Fibroblast of skin of abdomen (primary cell): ENCODE measurements at places on chromosomes 1 and 21.
A peak's percentile ranks its signal among the peaks of the same experiment; 100 is the strongest.

GRCh38 chr1:63640633-63641567, 47.7 kb downstream of the PGM1 start:
- no peak for DNase-seq

DNA sequence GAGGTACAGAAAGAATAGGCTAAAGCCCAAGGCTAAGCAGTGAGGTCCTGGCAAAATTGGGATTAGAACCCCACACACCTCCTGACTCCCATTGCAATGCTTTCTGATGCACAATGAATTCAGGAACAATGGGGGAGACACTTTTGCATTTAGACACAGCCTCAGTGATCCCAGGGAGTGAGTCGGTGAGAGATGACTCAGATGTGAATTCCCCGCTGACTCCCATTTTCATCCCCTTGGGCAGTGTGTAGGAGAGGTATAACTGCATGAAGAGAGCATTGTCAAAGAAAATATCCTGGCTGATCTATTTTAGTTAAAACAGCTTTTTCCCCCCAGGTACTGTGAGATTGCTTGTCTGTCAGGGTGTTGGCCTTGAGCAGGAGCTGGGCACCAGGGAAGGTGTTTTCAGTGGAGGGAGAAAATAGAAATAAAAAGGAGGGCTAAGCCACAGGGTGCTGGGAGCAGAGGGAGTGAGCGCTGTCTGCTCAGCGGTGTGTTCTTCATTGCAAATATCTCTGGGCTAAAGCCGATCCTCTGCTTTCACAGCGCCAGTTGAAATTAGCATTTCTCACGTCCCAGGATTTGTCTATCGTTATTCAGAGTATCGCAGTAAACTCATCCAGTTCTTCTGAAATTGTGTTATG, 247.7 kb upstream of the PTBP2 start:
- DNase-seq, result peak; percentile 64

- peak; percentile 94 for DNase-seq
These were observed 193.5 kb downstream of the PAPPA2 start for GRCh38 chr1:176656257-176656995.

DNA sequence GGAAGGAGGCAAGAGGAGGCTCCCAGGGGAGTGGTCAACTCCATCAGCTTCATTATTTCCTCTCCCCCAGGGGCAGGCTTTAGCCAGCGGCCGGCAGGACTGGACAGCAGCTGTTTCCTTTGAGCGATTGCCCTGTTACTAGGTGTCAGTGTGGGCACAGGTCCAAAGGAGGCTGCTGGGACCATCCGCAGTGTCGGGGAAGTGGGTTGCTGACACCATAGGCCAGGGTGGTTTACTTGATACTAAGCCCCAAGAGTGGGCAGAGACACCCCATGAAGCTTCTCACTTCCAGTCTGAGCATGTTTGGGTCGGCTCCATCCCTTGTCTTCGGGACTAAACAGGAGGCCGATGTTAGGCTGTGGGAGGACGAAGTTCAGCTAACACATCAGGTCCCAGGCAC, 63.6 kb downstream of the KAZN start:
- DNase-seq, result no peak

GRCh38 chr1:90192408-90192807, 197.5 kb downstream of the ZNF326 start:
- DNase-seq, result no peak

DNA sequence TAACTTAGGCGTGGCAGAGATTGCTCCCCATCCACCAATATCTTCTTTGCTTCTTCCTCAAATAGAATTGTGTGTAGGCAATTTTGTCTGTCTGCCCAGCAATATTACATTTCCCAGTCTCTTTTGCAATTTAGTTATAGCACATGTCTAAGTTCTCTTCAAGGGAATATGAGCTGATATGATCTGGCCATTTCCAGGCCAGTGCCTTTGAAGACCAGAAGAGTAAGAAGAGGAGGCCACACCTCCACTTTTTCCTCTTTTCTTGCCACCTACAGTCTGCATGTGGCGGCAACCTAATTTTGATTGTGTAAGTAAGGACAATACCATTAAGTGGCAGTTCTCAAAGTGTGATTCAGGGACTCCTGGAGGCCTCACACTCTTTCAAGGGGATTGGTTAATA, 6.3 kb upstream of the RSBN1 start:
- no peak for DNase-seq

- DNase-seq, result peak; percentile 76
These were observed 3.2 kb upstream of the RXFP4 start for GRCh38 chr1:155938220-155938627.

GRCh38 chr1:223720971-223721591, 8.7 kb downstream of the CAPN2 start:
- DNase-seq, result peak; percentile 76

DNA sequence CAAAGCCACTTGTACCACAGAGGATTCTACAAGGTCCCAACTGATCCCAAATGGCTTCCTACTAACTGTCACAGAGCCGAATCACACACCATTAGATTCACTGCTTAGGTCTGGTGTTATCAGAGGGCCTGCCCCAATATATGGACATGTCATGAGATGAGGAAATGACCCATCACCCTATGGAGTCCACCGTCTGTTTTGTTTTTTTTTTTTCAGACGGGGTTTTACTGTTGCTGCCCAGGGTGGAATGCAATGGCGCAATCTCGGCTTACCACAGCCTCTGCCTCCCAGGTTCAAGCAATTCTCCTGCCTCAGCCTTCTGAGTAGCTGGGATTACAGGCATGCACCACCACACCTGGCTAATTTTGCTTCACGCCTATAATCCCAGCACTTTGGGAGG, 83.8 kb upstream of the ETS2 start:
- DNase-seq, result peak; percentile 45

DNA sequence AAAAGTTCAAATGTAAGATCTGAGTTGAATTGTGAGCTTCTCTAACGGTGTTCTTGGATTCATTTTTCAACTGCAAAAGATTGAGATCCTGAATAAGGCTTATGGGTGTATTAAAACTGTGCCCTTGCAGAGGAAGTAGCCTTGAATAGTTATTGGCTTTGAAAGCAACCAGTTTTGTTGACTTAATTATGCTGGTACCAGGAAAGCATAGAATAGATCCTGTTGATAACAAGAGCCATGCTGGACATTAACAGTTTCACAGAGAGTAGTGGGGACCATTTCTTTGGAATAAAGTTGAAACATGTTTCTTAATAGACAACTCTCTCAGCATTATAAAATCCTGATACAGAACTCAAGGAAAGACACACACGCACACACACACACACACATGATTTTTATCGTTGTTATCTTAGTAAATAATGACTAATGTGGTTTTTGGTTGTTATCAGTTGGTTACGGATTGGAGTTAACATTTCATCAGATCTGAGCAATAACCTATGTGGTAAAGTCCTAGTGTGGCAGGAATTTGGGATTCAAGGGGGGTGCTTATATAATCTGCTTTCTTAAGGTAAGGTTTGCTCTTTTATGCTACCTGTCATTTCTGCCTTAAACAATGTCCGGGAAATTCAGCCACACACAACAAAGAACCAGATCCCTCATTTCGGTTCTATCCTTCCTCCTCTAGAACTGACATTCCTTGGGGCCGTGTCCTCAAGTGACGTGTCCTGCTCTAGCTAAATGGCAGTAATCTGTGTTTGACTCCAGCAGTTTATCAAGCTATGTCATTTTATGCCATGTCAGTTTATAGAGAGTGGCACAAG, 330.9 kb downstream of the CHRM3 start:
- DNase-seq, result no peak

DNA sequence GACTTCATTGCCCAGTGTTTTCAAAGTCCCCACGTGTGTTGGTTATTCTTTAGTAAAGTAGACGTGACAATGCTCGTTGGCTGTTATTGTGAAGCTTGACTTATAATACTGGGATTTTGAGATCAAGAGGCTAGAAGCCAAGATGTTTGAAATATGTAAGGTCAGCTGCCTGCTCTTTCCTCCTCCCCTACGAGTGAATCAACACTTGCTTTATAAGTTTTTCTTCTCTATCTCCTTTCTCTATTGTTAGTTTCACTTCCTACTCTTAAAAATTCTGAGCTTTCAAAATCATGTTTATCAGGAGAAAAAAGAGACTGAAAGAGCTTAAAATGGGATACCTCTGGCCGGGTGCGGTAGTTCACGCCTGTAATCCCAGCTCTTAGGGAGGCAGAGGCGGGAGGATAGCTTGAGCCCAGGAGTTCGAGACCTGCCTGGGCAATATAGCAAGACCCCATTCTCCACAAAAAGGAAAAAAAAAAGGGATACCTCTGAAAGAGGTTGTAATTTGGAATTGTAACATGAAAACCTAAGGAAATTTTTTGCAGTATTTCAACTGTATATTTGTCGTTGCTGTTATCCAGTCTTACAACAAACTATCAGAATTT, 72.0 kb downstream of the EPB41 start:
- no peak for DNase-seq

- DNase-seq, result no peak
These were observed 348.3 kb downstream of the ASTN1 start for GRCh38 chr1:176816232-176816631.

- DNase-seq, result no peak
These were observed 36.6 kb downstream of the SRRM1 start for GRCh38 chr1:24679725-24680124.

DNA sequence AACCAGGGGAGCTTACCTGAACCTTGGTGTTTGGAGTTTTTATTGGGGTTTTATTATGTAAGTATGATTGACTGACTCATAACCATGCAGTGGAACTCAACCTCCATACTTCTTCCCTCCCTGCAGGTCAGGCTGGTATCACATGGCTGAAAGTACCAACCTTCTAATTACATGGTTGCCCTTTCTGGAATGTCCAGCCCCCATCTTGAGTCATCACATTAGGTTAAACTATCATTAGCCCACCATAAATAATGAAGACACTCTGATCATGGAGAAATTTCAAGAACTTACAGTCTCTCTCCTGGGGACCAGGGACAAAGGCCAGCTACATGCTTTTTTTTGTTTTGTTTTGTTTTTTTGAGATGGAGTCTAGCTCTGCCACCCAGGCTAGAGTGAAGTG, 19.2 kb upstream of the DPH5 start:
- no peak for DNase-seq
